ENCODE measurements at places on chromosomes 4 and X.

DNA sequence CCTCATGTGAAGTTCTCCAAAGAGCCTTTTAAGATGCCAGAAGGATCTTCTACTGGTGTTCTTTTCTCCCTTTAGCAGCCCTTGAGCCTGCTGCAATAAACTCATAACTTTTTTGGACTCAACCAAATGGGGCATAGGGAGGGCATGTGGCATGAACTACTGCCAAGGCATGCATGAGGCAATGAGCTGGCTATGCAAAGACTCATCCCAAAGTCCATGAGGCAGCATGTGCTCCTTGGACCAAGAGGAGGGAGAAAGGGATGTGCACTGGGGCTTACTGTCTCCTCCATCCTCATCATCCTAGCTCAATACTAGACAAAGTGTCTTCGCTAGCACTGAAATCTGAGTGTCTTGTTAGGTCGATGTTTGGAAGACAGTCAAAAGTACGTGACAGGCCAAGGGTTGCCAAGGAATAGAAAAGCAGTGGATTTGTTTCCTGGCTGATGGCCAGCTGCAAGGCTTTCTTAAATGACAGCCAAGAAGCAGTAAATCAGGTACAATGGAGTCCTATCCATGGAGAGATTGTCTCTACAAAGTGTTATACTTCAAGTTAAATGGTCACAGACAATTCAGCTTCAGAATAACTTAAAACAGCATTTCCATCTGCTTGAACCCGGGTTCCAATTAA lies 44.5 kb upstream of the ATXN3L start:
- DNase-seq = no peak

DNA sequence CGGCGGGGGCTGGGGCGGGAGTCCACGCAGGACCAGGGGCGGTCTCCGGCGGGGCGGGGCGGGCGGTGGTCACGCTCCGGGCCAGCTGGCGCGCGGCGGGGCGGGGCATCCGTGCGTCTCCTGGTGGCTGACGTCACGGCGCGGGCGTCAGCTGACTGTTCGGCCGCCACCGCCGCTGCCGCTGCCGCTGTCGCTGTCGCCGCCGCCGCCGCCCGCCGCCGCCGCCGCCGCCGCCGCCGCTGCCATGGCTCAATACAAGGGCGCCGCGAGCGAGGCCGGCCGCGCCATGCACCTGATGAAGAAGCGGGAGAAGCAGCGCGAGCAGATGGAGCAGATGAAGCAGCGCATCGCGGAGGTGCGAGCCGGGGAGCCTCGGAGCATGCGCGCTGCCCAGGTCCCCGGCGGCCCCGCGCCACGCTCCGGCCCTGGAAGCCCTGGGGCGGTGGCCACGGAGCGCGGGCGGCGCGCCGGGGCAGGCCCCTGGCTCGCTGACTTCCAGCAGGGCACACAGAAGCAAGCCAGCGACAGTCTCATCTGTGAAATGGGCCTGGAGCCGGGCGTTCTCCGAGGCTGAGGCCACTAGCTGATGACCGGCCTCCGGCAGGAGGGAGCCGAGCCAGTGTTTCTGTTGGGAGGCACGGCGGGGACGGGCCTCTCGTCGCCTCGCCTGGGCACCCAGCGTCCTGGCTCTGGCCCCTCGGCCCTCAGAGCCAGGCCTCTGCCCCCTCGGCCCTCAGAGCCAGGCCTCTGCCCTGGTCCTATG lies at the start of gene FAM50A:
Gene FAM50A, plus strand, starts transcription at position 150 of the 763 bp plus-strand sequence. Its CDS starts 95 bp downstream, at position 245.
- DNase-seq = no peak

DNA sequence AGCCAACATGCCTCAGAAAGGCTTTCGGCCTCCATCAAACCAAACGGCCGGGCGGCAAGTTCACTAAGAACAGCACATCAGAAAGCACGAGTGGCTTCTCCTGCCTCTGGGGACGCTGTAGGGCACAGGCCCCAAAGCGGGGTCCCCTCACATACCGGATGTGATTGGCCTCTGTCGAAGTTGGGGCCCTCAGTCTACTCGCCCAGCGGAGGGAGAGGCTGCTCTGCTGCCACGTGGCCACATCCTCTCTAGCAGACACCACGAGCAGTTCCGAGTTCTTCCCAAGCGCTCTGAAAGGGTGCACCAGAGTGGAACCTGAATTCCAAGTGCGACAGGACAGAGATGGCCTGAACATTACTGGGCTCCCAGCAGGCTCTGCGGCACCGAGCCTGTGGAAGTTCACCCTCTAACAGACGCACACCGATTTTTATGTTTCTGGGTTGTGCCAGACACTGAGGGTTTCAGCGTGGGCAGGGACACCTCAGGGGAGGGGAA lies 21.1 kb downstream of the NOP14 start:
- no peak for DNase-seq

DNA sequence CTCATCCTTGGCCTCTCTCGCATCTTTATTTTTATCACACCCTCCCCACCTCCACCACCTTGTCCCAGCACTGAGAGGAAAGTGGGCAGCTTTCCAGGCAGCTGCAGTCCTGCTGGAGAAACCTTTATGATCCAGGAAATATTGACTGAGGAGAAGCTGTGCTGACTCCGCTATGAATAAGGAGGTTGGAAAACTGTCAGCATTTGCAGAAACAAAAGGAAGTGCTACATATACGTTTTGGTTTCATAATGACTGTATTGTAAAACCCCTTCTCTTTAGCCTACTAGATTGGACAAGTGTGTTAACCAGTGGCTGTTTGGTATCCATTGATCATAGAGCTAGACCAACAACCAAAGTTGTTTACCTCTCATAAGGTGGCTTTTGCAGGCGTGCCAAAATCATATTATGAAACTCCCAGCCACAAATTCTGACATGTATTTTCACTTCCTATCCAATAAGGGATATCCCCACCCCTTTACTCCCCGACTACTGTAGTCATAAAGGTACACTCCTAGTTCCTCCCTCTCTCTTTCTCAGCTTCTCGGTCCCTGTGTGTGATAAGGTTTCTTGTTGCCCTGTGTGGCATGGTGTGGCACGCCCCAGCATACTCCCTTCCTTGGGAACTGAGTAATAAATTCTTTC lies 88.4 kb downstream of the GPR143 start:
- no peak for DNase-seq

DNA sequence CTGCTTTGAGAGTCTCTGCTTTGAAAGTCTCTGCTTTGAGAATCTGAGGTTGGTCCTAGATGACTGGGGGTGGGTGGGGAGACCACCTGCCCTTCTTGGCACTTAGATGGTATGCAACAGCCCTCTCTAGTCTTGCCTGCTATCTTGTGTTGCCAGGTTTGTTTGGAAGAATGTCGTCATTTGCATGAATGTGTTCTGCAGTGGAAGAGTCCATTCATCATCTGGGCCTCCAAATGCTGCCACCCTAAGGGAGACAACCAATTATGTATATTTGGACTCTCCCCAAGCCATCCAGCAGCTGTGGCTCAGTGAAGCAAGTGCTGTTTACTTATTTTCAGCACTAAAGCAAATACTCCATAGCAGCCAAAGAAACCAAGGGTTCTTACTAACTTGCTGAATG lies 44.6 kb upstream of the TRPC5OS start:
- peak; percentile 46 for DNase-seq

- DNase-seq = no peak
Observed at GRCh38 chr4:185775792-185776555, 36.0 kb downstream of the SORBS2 start.

DNA sequence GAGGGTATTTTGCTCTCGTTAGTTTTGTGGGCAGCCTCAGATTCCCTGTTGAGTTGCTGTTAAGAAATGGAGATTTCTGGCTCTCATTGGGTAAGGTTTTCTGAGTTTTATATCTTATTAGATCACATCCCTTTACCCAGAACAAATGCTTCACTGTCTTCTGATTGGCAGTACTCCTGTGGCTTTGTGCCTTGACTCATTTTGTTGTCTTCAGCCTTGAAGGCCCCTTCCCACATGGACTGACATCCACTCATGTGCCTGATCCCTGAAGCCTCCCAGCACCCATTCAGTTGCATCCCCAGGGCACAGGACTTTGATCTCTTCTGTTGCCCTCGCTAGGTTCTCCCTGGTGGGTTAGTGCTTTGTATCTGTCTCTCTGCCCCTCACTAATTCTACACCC lies 10.4 kb downstream of the MED28 start:
- no peak for DNase-seq

DNA sequence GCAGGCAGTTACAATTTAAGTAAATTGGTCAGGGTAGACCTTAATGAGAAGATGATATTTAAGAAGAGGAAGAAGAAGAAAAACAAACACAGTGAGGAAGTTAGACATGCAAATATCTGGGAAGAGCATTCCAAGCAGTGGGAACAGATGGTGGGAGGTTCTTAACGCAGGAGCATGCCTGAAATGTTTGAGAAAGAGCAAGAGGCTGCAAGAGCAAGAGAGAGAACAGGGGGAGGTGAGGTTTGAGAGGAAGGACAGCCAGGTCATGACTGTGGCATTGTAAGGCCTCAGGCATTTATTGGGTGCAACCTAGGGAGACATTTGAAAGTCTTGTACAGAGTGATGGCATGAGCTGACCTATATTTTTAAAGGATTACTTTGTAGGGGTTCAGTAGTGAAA lies 136.0 kb downstream of the UGT8 start:
- DNase-seq = no peak

Data from NCI-H187 treated with DMSO at 0.1 percent for 48 hours (cell line).